ENCODE measurements at places on chromosomes 5 and 9.

DNA sequence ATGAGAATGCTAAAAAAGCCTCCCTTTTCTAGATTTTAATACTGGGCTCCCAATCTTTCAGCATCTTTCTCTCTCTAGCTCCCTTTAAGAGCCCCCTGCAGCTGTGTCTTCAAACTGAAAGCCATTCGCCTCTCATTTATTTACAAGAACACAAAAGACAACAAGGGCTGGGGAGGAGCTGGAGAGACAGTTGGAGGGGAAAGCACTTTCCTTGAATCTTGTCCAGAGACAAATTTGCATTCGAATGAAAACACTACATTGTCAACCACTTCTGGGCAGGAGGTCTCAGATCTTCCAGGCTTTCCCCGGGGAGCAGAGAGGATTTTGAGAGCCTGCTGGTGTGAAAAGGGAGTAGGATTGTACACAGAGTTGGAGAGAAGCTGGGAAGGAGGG, 518.3 kb downstream of the CTNND2 start:
- DNase-seq = no peak

- no peak for DNase-seq
Measured at GRCh38 chr9:35958104-35958837, at the start of gene OR2S2. Gene OR2S2 (minus strand): TSS chr9:35958154. CDS start chr9:35958098, 56 bp downstream.

- DNase-seq = no peak
Measured at GRCh38 chr5:158268286-158268685, 409.3 kb upstream of the CLINT1 start.

DNA sequence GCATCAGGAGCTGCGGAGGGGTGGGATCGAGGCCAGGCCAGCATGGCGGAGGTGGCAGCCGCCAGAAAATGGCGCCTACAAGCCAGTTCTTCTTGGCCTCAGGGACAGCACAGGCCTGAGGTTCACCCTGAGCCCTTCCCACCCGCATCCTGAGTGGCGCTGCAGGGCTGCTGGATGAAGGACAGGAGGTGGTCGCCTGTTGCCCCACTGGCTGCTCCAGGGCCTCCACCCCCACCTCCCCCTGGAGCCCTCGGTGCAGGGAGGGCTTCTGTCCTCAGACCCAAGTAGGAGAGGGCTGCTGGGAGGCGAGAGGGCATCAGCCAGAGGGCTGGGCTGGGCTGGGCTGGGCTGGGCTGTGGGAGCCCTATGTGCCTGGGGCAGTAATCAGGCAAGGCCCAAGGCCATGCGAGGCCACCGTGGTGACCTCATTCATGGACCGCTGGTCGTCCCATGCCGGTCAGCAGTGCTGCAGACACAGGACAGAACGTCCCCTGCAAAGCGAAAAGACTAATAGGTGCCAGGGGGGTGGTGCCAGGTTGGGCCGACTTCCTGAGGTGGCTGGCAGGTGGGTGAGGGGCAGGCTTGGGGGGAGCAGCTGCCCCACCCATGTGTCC, 13.8 kb downstream of the GPSM1 start:
- DNase-seq = no peak

DNA sequence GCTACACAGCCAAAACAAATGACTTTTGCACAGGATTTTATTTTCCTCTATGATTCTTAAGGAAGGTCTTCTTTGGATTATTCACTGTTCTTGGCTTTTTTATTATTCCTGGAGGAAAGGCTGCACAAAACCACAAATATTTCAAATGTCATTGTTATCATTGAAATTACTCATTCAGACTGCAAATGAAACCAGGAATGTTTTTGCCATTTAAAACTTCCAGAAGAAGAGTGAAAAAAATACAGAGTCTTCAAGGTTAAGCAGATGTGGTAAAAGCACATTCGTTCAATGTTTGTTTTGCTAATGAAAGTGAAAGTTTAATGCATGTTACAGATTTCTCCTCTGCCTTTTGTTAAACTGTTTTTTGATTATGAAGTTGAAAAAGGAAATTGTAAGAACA, 238.2 kb downstream of the TLE4 start:
- DNase-seq = no peak

DNA sequence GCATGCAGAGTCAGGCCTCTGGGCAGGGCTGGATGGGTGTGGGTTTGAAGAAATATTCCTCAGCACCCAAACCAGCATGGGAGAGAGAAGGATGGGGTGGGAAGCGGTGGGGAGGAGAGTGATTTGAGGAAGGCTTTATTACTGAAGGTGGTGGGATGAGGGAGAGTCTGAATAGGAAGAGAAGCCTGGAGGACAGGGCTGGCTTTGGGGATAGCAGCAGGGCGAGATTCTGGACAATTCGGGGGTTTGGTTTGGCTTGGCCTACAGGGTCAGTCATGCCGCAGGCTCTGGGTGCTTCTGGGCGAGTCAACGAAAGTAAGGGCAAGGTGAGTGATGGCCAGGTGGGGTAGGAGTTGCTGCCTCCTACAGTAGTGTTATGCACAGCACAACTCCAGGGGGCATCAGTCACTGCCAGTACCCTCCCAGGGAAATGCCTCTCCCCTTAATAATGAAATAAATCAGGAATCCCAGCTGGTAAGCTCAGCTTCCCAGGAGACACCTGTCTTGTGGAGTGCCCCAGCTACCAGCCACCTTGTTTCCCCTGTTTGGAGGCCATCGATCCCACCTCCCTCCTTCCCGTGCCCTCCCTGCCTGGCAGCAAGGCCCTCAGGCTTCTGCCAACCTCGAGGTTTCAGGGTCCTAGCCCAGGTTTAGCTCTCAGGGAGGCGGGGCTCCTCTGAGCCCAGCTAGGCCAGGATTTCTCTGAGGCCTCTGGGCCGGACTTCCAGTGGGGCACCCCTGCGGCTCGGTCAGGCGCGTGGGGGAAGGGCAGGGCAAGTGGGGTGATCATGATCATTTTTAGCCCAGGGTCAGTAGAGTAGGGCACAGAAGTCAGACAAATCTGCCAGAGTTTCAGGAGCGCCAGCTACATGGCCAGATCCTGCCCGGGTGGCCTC, 741 bp upstream of the NKX2-5 start:
- no peak for DNase-seq

GRCh38 chr9:117616431-117616831, 87.8 kb upstream of the TLR4 start:
- no peak for DNase-seq

DNA sequence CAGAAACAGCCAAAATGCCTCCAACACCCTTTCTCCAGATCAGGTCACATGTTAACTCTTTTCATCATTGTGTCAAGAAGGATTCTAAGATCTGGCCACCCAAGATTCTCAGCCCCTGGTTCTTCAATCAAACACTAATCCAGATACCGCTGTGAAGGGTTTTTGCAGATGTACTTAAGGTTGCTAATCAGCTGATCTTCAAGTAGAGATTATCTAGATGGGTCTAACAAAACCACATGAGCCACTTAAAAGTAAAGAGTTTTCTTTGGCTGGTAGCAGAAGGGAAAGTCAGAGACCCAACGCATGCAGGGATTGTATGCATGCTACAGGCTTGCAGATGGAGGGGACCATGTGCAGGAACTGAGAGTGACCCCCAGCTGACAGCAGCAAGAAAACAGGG, 267.9 kb downstream of the CDK5RAP2 start:
- DNase-seq = no peak

DNA sequence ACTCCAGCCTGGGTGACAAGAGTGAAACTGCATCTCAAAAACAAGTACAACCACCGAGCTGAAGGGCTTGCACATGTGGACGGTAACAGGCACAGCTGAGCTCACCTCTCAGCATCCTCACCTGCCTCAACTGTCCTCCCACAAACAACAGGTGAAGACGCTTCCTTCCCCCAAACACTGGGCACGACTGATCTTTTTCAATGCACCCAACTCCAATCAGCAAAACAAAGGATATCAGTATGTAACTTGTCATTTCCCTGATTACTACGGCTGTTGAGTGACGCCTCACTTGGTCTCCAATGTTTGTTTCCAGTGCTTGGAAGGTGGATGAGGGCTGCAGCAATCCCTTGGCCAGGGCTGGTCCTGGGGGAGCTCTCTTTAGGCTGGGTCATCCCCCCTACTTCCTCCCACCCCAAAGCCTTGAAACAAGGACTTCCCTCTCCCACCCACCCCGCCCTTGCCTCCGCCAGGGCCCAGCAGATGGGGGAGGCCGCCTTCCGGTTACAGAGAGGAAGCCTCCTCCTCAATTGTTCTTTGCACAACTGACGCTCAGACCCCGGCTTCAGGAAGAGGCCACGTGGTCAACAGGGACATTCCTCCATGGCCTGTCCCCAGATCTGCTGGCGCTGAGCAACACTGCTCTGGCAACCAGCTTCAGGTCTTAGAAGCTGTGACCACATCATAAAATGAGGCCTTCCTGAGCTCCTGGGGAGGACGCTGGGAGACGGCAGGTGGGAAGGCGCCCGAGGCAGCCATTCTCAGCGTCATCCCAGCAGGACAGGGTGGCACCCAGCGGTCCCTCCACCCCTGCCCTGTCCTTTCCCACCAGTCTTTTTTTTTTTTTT, 5.9 kb downstream of the FAM78A start:
- no peak for DNase-seq

GRCh38 chr9:93205045-93205768, 21.3 kb downstream of the WNK2 start:
- no peak for DNase-seq

DNA sequence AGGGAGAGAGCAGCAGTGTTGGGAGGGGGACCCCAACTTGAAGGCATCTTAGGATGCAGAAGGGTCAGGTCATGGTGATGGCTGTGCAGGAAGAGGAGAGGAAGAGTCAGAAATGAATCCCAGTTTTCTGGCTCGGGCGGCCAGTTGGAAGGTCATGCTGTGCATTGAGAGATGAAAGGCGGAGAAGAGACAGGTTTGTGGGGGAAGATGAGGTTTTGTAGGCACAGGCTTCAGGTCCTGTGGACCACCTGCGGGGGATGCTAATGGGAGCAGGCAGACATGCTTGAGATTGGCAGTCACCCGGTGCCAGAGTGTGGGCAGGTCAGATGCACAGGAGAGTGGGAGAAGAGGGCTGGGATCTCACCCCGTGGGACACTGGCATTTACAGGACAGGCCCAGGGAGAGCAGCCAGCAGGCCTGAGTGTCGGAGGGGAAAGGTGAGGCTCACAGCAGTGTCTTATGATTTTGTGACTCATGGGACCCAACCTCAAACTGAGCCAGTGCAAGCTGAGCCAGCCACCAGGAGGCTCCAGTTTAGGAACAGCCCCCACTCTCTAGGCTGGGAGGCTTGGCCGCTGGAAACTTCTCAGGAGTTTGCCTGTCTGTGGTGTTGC, 17.5 kb downstream of the STXBP1 start:
- no peak for DNase-seq

DNA sequence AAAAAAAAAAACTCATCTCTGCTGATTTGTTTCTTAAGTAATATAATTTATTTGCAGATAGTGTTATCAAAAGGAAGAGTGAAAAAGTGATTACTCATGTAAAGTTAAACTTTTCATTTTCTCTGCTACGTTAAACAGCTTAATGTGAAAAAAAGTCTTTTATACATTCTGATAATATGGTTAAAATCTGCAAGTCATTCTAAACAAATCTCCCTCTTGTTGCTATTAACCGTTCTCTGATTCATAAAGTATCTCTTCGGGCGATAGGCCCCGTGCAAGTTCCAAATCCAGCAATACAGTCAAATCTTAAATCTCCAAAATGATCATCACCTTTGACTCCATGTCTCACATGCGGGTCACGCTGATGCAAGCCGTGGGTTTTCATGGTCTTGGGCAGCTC, 732.0 kb downstream of the TAF11L14 start:
- no peak for DNase-seq

- DNase-seq = no peak
Measured at GRCh38 chr9:4020755-4021296, 279.0 kb downstream of the GLIS3 start.

Measured in esophagus squamous epithelium (tissue), 5 donors.